B cell (primary cell): ENCODE measurements at places on chromosomes 2 and 18. TPM values are rescaled to one million over a fixed set of nuclear protein-coding genes. Genes with fewer than 3 reads are reported as not detected.
A peak's percentile ranks its signal among the peaks of the same experiment; 100 is the strongest.

IRS1 gene
- 10.0 and 11.9 TPM in 2 replicates for total RNA-seq

GPC1 gene
- 2.6 and 3.3 TPM in 2 replicates for total RNA-seq

GRHL1 gene
- 0.70 and 0.76 TPM in 2 replicates for total RNA-seq

RNF125 gene
- total RNA-seq = 5.6 and 6.4 TPM in 2 replicates

GTF2A1L gene
- total RNA-seq = not detected in 2 replicates

SCYGR8 gene
- total RNA-seq = not detected in 2 replicates

VWC2L gene
- not detected in 2 replicates for total RNA-seq

IGFBP2 gene
- not detected in 2 replicates for total RNA-seq

SNORC gene
- 0.94 and 2.2 TPM in 2 replicates for total RNA-seq

NEU2 gene
- total RNA-seq = not detected in 2 replicates

SCG2 gene
- 0.27 and 0.44 TPM in 2 replicates for total RNA-seq

DNA sequence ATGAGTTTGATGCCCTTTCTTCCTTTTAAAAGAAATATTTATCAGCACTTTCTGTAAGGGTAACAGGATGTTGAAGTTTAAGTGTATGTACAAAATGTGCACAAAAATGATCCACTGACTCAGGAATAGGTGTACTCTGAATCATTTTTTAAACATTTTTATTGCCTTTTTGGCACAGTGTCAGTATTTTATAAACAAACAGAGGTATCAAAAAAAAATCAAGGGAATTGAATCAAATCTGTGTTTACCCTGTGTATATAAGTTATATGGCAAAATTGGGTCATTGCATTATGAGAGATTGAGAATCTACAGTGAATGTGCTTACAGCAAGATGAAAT is 513.9 kb upstream of the NETO1 start:
- DNase-seq = no peak

- peak; percentile 80 for DNase-seq
Observed at GRCh38 chr2:73085691-73086090, 14.2 kb upstream of the SFXN5 start.

DNA sequence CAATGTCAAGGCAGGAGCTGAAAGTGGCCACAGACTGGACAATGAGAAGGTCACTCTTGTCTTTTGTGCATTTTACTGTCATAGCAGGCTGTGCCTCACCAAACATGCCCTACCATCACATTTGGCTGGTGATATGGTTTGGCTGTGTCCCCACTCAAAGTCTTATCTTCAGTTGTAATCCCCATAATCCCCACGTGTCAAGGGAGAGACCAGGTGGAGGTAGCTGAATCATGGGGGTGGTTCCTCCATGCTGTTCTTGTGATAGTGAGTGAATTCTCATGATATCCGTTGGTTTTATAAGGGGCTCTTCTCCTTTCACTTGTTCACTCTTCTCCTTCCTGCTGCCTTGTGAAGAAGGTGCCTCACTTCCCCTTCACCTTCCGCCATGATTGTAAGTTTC is 49.6 kb upstream of the STPG4 start:
- no peak for DNase-seq

GRCh38 chr18:57004366-57005121 is 142.3 kb upstream of the BOD1L2 start:
- DNase-seq = no peak

DNA sequence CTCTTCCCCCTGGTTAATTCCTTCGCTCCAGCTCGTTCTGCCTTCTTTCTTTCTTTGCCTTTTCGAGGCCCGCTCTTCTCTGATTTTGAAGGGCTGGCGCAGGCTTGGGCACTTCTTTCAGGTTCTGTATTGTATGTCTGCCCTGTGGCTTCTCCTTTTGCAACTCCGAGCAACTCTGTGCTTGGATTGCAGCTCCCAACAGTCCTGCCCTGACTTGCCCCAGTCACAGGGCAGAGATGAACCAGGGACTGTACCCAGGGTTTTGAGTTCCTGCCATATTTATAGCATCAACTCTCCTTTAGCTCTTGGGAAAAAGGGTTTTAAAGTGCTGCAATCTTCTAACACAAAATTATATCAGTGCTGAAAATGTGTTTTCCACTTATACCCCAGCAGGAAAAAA is 31.1 kb upstream of the CD8A start:
- no peak for DNase-seq

- DNase-seq = no peak
Observed at GRCh38 chr18:25053466-25053865, 298.5 kb downstream of the ZNF521 start.

GRCh38 chr2:154375579-154375931 is 322.9 kb upstream of the KCNJ3 start:
- no peak for DNase-seq

DNA sequence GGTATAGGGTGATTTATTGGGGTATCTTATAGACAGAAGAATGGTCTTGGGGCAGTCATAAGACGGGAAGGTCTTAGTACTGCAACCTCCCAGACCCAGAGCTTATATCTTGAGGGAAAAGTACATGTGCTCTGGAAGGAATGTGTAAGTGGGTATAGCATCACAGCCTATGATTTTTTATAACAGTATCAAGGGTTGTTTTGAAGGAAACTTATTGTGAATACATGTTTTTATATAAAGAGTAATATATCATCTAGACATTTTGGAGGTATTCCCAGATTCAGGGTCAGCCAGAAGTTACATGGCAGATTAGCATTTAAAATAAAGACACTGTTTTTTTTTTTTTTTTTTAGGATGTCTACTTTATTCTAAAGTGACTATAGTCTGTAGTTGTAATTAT is 47.6 kb upstream of the STON1 start:
- no peak for DNase-seq

DNA sequence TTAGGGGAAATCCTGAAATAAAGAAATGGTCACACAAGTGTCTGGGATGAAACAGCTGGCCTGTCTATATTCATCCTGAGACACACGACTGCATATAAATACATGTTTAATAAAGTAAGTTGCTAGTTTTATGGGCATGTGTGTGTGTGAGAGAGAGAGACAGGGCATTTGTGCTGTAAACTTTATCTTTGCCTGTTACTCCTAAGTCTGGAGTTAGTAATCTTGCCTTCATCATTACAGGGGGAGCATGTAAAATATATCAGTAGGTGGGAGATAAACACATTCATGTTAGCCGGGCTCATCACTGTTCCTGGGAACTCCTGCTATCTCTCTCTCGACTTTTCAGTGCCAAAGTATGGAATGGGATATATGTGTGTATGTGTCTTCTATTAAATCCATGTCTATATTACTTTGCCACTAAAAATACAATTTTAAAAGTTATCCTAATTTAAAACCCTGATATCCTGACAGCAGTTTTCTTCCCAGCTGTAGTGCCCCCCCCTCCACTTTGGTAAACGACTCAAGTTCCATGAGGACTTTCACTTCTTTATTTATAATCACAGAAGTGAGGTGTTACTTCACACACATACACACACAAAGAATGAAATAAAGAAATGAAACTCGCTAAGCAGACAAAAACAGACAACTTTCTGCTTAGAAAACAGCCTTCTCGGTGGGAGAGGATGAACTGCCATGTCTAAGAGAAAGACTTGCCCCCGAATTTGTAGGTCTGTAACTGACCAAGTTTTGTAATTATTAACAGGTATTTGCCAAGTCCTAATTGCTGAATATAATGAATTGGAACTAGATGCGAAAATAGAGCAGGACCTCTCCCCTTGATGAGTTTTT is 947 bp downstream of the ZEB2 start:
- DNase-seq = peak; percentile 83

- DNase-seq = no peak
Observed at GRCh38 chr18:55893948-55894347, 306.0 kb upstream of the TCF4 start.

- DNase-seq = no peak
Observed at GRCh38 chr2:163647300-163647699, 88.5 kb downstream of the FIGN start.

GRCh38 chr2:43724728-43725526 is 48.7 kb upstream of the C1GALT1C1L start:
- DNase-seq = no peak

- no peak for DNase-seq
Observed at GRCh38 chr18:54357082-54357659, 487 bp downstream of the STARD6 start.

GRCh38 chr2:234422981-234423431 is 73.9 kb downstream of the ARL4C start:
- DNase-seq = peak; percentile 66

- no peak for DNase-seq
Observed at GRCh38 chr18:45571714-45572113, 43.6 kb upstream of the SLC14A2 start.

DNA sequence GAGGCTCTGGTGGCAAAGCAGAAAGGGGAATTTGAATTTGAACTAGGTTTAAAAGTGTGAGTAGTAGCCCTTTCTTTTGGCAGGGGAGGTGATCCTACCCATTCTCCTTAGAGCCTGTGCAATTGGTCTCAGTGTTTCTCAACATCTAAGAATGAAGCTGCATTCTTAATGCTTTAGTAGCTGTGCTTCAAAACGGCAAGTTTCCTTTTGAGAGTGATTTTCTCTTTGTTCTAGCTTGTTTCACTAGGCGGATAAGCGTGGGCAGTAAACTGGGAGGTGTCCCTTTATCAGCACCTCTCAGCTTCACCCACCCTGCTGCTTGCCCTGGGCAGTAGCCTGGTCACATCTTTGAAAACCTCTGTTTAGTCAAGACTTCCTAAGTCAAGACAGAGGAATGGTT is 6.7 kb downstream of the CRIM1 start:
- no peak for DNase-seq

DNA sequence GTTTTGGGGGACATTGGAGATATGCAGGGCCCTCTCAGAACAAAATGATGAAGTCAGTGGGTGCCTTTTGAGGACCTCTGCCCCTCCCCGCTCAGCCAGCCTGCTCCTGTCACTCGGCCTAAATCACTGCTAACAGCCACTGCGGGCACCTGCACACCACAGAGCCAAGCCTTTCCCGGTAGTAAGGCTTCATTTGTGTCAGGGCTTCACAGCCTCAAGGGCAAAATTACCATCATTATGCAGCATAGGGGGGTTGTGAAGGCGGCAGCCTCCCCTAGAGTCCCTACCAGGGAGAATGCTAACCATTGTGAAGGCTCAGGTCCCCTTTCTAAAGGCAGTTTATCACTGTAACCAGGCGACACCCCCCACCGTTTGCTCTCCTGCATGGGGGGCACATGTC is 519.8 kb upstream of the MYT1L start:
- no peak for DNase-seq

GRCh38 chr2:48124592-48124991 is 218.3 kb upstream of the FBXO11 start:
- no peak for DNase-seq

- no peak for DNase-seq
Observed at GRCh38 chr2:50727636-50728339, 304.1 kb downstream of the NRXN1 start.

GRCh38 chr18:3245853-3246634 is 1.6 kb upstream of the MYL12A start:
- peak; percentile 86 for DNase-seq

DNA sequence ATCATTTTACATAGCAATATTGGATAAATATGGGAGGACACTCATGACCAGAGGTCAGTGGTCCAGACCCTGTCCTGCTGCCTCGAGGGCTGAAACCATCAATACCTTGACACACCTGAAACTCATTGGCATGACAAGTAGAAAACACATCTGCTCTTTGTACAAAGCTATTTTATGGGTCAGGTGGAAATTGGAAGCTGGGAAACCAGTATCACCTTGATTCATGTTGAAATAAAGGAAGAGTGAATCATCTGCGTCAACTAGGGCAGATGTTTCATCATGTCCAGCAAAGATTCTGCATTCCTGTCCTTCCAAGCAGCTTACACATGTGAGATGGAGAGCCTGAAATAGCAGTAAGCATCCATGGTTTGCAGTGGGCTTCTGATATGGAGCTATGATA is 80.0 kb upstream of the ERBB4 start:
- DNase-seq = no peak

GRCh38 chr2:237980751-237981150 is 13.9 kb downstream of the UBE2F start:
- DNase-seq = no peak
